Stimulated activated CD4-positive, alpha-beta T cell treated with anti-CD3 and anti-CD28 coated beads, TNF-alpha, amount 100 ng/mL, for 1 hour (primary cell): ENCODE measurements at places on chromosomes 2 and 18.

DNA sequence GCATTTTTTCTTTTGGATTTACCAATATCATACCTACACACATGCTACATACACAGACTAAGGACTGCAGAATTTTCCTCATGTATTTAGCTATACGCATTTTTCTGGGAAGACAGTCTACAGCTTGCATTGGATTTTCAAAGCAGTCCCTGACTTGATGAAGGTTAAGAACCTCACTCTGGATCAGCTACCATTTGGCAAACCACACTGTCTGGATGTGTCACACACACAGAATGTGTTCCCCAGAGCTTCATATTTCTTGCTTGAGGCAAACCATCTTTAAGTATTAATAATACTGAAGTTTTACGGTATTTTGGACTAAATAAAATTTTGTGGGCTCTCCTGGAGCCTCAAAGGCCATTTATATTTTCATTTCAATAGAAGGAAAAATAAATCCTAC is 102.3 kb downstream of the TCF4 start:
- DNase-seq, result no peak

DNA sequence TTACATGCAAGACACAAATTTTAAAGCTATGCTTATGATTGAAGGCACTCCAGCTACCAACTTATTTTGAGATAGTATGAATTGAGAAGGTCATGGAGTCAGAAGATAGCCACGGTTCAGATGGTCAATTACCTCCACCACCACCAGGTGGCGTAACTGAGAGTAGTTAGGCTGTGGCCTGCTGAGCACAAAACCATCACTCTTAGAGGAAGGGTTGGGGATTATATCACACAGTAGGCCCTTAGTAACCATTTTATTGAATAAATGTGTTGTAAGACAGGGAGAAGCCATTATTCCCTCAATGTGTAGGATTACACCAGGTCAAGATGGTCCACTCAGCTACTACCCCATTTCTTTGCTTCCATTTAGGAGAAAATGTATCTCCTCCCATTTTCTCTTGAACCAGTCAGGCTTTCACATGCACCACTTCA is 18.8 kb downstream of the KLHL41 start:
- DNase-seq, result peak; percentile 15

- DNase-seq, result no peak
Observed at GRCh38 chr18:31042406-31043181, at the start of gene DSC3. DSC3 (minus strand) TSS chr18:31042742; CDS start chr18:31042660, 82 bp downstream.

- DNase-seq, result no peak
Observed at GRCh38 chr2:9266711-9267110, 60.1 kb downstream of the ASAP2 start.

DNA sequence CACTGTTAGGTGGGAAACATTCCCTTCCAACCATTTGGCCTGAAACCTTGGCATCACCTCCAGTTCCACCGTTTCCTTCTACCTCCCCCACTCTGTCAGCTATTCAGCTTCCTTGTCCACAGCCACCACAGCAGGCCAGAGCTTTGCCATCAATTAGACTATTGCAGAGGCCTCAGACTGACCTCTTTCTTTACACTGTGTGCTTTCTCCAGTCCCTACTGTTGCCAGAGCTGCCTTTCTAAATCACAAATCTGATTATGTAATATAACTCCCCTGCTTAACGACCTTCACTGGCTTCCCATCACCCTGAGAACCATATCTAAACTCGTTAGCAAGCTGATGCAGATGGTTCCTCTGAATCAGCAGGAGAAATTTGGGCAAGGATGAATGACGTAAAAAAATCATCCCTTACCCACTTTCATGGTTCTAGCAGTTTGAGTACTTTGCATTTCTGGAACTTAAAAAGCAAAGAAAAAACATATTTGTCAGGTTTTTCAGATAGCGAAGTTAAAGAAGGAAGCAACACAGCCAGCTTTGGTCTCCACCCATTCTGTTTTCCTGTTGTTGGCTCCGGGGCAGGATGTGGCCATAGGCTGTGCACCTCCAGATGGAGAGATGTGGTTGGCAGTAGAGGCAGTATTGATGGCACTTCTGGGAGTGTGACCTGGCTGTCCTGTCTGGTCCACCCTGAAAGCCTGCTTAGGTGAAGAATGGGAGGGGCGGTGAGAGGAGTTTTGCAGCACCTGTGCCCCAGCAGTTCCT is 422.1 kb downstream of the PARD3B start:
- peak; percentile 44 for DNase-seq

DNA sequence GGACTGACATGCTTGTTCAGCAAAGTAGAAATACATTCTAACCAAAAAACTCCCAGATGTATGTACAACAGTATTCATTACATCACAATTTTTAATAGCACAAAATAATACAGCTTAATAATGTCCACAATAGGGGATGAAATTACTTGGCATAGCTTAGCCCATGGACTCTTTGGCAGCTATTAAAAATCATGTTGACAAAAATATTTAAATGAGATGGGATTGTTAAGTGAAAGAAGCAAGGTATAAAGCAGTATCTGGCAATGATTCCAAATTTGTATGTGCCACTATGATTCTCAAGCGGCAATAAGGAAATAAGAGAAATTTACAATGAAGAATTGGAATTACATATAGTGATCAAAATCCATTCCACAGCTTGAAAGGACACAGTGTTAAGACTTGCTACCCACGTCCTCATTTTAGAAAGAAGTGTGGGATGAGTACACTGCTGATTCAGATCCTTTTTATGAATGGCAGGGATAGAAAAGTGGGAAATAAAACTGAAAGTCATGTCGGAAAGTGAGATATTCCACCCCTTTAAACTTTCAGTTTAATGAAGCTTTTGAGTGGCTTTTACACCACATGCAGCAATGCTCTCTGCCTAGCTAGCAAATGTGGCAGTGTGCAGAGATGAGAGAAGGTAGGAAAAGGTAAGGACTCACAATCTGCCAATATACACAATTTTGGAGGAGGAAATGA is 2.4 kb downstream of the GAREM1 start:
- DNase-seq, result no peak

DNA sequence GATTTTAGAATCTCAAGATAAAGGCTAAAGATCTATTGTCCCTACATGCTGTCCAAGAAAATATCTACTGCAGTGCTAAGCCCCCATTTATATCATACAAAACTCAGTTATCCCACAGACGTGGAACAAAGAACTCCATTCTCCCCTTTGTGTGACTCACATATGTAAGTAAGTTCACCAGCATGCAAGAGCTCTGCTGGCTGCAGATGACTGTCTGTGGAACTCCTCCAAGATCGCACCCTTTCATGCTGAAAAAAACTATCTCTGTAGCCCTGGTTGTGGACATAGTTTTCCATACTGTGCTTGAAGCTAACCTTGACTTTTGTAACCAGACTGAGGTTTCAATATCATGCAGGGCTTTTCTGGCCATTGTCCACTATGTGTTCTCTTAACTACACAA is 207.1 kb downstream of the ZNF521 start:
- DNase-seq, result no peak

GRCh38 chr2:73089270-73090030 is 17.9 kb upstream of the SFXN5 start:
- DNase-seq, result no peak

GRCh38 chr2:199784512-199784911 is 66.5 kb downstream of the FTCDNL1 start:
- no peak for DNase-seq

DNA sequence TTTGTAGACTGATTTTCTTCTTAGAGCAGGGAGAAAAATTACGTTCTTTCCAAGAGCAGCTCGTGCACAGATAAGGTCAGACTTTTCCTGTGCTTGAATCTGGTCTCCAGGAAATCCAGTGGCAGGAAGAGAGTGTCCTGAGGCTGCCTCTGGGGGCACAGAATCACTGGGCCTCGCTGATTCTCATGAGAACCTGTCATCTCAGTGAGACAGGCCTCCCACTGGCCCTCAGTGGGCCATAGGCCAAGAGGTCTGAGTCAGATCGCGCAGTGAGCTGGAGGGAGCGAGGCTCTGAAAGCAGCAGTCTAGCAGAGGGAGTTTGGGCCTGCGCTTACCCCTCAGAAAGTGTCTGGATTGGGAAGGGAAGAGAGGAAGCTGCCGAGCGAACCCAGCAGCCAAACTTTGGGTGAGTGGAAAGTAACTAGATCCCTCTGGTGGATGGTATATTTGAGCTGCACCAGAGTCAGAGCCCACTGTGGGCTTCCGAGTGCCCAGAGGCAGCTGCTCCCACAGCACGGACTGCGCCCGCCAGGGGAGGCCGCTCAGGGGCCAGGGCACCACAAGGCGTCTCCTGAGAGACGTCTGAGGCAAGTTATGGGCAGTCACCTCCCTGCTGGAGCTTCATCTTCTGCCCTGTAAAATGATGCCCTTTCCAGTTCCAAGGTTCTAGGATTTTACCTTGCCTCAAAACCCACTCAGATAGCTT is 8.2 kb downstream of the GDF7 start:
- DNase-seq, result no peak
